HFFc6 (cell line): ENCODE measurements at places on chromosomes 3 and 15. TPM values are rescaled to one million over a fixed set of nuclear protein-coding genes. Genes with fewer than 3 reads are reported as not detected.

The VWA5B2 gene
- not detected in 3 replicates for total RNA-seq

The TAGLN3 gene
- 0.21 TPM in 1 of 3 replicates, not detected in the others for total RNA-seq

The RTP4 gene
- total RNA-seq, result not detected in 2 replicates

The PPP1R14D gene
- not detected in 3 replicates for total RNA-seq

The NUP210 gene
- 0.32 to 3.1 TPM (median 0.73 TPM) in 3 replicates for total RNA-seq

The LARP6 gene
- total RNA-seq, result 114 to 119 TPM (median 117 TPM) in 3 replicates

GRCh38 chr3:102006812-102007485, 157.6 kb downstream of the NFKBIZ start:
- peaks cover 33% of the 10 kb centered on the region for H3K36me3 ChIP-seq
- H3K27me3 ChIP-seq, result no peaks in the 10 kb centered on the region
- peak overlapping the region; percentile 45 for H3K4me3 ChIP-seq
- H3K27ac ChIP-seq, result peak overlapping the region; percentile 86
- H3K4me1 ChIP-seq, result peaks cover 41% of the 10 kb centered on the region
- DNase-seq, result peak; percentile 91

- peaks cover 8% of the 10 kb centered on the region; the same call in 1 of the 2 replicates for H3K4me1 ChIP-seq
- no peaks in the 10 kb centered on the region for H3K36me3 ChIP-seq
- peaks cover 23% of the 10 kb centered on the region for H3K27me3 ChIP-seq
- H3K4me3 ChIP-seq, result no peak within 1 kb of the TSS
- no peak within 1 kb of the TSS; the same call in 1 of the 2 replicates for H3K27ac ChIP-seq
Observed at GRCh38 chr15:76994971-76995945, at the start of gene PSTPIP1. PSTPIP1 (plus strand) TSS chr15:76995126; CDS start chr15:76995574, 448 bp downstream.

- DNase-seq, result no peak
- peaks cover 3% of the 10 kb centered on the region; the same call in 1 of the 2 replicates for H3K27me3 ChIP-seq
- peak overlapping the region; percentile 98 for H3K4me3 ChIP-seq
- H3K4me1 ChIP-seq, result peaks cover 18% of the 10 kb centered on the region
Observed at GRCh38 chr3:33095436-33095835, 1.5 kb downstream of the GLB1 start.

DNA sequence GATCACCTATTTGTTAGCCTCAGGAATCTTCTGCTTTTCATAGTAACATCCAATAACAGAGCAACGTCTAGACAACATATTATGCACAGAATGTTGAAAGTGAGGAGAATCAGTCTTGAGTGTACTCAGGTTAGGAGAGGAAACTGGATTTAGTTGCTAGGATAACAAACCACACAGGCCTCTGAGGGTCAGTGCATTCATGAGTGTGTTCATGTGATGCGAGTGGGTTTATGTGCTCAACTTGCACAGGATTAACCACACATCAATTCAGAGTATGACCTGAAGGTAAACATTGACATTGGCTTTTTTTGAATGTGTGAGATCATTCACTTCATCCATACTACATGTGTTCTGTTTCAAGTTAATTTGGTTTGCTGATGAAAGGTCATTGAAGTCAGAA, 287.6 kb downstream of the DIPK2A start:
- no peak overlapping the region for H3K4me3 ChIP-seq
- H3K4me1 ChIP-seq, result no peaks in the 10 kb centered on the region
- no peaks in the 10 kb centered on the region for H3K27me3 ChIP-seq
- H3K36me3 ChIP-seq, result no peaks in the 10 kb centered on the region; the same call in 1 of the 2 replicates
- H3K27ac ChIP-seq, result no peak overlapping the region

- peaks cover 43% of the 10 kb centered on the region for H3K36me3 ChIP-seq
- no peak overlapping the region for H3K4me3 ChIP-seq
- no peak for DNase-seq
- no peaks in the 10 kb centered on the region for H3K27me3 ChIP-seq
- H3K4me1 ChIP-seq, result peaks cover 21% of the 10 kb centered on the region
Observed at GRCh38 chr3:16364323-16364722, 99.3 kb downstream of the OXNAD1 start.

GRCh38 chr3:174168538-174169254, 690.4 kb upstream of the NAALADL2 start:
- H3K4me1 ChIP-seq, result peaks cover 25% of the 10 kb centered on the region
- no peaks in the 10 kb centered on the region; the same call in 1 of the 2 replicates for H3K27me3 ChIP-seq
- peaks cover 38% of the 10 kb centered on the region for H3K36me3 ChIP-seq
- H3K4me3 ChIP-seq, result no peak overlapping the region
- no peak overlapping the region for H3K27ac ChIP-seq

- H3K27ac ChIP-seq, result peak overlapping the region; percentile 73
- peaks cover 58% of the 10 kb centered on the region for H3K4me1 ChIP-seq
- 0 out of 2 replicates have a peak overlapping the region, but pooled peaks have one; percentile 2 for H3K4me3 ChIP-seq
- peak; percentile 82 for DNase-seq
- H3K36me3 ChIP-seq, result peaks cover 36% of the 10 kb centered on the region
Observed at GRCh38 chr15:80580106-80580505, 115.0 kb upstream of the ABHD17C start.

- no peak overlapping the region for H3K4me3 ChIP-seq
- no peak overlapping the region for H3K27ac ChIP-seq
- peaks cover 7% of the 10 kb centered on the region for H3K4me1 ChIP-seq
- H3K27me3 ChIP-seq, result no peaks in the 10 kb centered on the region; the same call in 1 of the 2 replicates
Observed at GRCh38 chr3:17009826-17010225, 125.1 kb downstream of the PLCL2 start.

DNA sequence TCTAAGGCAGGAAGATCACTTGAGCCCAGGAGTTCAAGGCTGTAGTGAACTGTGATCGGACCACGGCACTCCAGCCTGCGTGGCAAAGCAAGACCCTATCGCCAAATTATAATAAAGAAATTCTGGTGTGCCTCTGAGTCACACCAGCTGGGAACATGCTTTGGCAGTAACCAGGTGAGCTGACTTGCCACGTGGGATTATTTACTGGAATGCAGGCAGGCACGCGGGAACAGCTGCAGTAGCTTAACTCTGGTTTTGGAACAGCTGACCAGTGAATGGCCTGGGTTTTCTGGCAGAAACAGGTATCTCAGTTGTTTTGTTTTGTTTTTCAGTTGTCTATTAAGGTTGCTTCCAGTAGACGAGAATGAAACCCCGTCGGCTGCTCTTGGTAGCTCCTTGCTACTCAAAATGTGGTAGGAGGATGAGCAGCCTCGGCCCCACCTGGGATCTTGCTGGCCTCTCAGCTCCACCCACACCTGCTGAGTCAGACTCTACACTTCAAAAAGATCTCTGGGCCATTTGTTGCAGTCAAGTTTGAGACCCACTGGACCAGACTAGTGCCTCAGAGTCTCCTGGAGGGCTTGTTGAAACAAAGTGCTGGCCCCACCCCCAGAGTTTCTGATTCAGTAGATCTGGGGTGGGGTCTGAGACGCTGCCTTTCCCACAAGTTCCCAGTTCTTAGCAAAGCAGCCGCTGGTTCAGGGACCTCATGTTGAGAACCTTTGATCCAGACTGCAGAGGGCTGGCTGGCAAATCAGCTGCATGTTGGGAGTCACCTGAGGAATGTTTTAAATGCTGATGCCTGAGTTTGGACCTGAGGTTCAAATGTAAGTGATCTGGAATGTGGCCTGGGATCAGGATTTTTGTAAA, 26.6 kb downstream of the IDH2 start:
- H3K36me3 ChIP-seq, result no peaks in the 10 kb centered on the region
- no peaks in the 10 kb centered on the region; the same call in 1 of the 2 replicates for H3K27me3 ChIP-seq
- H3K27ac ChIP-seq, result no peak overlapping the region
- no peaks in the 10 kb centered on the region for H3K4me1 ChIP-seq
- no peak for DNase-seq
- H3K4me3 ChIP-seq, result no peak overlapping the region

DNA sequence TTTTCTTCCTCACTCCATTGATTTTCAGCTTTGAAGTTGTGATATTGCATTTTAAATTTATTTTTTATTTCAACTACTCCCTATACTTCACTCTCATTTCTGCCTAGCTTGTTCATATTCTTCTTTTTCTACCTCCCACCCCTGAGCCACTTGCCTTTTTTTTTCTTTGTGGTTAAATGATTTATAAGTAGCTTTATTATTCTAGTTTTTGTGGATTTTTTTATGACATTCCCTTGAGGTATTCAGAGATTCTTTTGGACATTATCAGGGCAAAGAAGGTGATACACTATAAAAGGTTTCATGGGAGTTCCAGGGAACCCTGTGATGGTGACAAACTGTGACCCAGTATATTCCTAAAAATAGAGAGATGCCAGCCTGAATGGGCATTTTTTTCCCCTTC, 3.3 kb downstream of the C15orf61 start:
- peak overlapping the region; percentile 47 for H3K4me3 ChIP-seq
- H3K36me3 ChIP-seq, result peaks cover 26% of the 10 kb centered on the region
- no peaks in the 10 kb centered on the region for H3K27me3 ChIP-seq

DNA sequence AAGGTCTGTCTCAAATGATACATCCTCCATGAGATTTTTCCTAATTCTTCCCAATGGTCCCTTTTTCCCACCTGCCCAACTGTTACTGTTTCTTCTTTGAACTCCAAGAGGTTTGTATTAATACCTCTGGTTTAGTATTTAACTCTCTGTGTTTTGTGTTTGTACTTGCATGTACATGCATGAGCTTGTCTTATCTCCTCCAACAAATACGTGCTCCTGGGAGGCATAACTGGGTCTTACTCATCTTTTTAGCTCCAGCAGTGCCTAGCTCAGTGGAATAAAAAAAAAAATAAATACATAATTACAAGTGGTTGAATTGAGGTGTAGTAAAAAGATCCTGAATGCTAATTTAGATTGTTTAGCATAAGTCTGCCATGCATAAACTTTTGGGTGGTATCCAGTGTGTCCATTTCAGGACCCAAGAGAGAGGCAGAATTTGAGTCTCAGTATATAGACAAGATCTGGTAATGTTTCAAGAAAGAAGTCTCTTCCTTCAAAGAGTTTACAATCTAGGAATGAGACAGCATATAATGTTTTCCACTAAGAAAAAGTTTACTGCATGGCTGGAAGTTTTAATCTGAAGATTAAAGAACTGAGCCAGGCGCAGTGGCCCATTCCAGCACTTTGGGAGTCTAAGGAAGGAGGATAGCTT, 1.7 kb upstream of the LYSMD2 start:
- peaks cover 2% of the 10 kb centered on the region; the same call in 1 of the 2 replicates for H3K27me3 ChIP-seq
- H3K36me3 ChIP-seq, result no peaks in the 10 kb centered on the region
- no peak overlapping the region for H3K27ac ChIP-seq
- peaks cover 33% of the 10 kb centered on the region for H3K4me1 ChIP-seq

DNA sequence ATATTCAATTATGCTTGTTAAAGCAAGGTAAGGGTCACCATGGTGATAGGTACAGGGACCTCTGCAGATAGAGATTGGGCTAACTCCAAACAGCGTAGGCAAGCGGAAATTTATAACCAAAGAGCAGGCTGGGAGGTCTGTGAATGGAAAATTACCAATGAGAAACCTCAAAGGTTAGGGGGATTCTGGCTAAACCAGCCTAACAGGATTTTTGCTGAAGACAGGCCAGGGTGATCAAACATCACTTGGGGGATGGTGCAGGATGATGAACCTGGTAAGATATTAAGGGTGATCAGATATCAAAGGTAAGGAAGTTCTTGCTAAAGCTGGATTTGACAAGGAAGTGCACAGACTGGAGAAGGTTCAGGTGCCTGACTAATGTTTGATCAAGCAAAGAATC, 35.3 kb upstream of the SNRPN start:
- no peak overlapping the region for H3K4me3 ChIP-seq
- H3K36me3 ChIP-seq, result peaks cover 5% of the 10 kb centered on the region
- no peaks in the 10 kb centered on the region for H3K27me3 ChIP-seq
- H3K27ac ChIP-seq, result no peak overlapping the region
- DNase-seq, result no peak

DNA sequence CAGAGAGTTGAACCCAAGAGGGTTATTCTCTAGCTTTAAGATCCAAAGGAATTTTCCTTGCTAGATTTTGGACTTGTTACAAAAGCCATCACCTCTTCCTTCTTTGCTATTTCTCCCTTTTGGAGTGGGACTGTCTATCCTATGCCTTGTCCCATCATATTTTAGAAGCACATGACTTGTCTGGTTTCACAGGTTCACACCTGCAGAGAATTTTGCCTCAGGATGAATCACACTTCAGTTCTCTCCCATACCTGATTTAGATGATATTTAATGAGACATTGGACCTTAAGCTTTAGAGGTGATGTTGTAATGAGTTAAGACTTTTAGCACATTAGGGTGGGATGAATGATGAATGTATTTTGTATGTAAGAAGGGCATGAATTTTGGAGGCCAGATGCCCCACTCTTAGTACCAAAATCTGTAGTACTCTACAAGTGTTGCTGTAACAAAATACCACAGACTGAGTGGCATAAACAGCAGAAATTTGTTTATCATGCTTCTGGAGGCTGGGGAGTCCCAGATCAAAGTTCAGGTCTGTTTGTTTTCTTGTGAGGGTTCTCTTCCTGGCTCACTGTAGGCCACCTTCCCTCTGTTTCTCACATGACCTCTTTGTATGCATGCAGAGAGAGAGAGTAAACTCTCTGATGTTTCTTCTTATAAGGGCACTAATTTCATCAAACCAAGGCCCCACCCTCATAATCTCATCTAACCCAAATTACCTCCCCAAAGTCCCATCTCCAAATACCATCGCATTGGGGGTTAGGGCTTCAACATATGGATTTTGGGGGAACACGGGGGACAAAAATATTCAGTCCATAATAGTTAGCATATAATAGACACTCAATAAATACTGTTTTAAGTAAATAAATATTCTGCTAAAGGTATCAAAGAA, 10.0 kb downstream of the LNP1 start:
- no peaks in the 10 kb centered on the region for H3K4me1 ChIP-seq
- no peak for DNase-seq
- no peaks in the 10 kb centered on the region for H3K27me3 ChIP-seq
- H3K4me3 ChIP-seq, result no peak overlapping the region
- no peak overlapping the region for H3K27ac ChIP-seq
- peaks cover 22% of the 10 kb centered on the region for H3K36me3 ChIP-seq

DNA sequence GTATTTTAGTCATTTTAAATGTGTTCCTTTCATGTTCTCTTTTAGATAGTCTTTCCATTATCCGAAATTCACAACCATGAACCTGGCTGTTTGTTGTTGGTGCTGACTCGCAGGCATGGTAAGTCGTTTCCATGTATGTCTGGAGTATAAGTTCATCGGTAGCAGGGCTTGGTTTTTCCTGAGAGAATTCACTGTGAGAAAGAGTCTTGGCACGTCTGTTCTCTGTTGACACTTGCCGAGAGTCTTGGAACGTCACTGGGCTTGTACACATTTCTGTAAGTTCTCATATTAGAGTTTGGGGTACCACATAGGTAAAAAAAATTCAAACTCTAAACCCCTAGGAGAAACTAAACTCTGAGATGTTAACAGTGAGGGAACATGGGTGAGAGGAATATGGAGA, 29.4 kb upstream of the EIF4A2 start:
- H3K36me3 ChIP-seq, result no peaks in the 10 kb centered on the region
- peaks cover 7% of the 10 kb centered on the region for H3K27me3 ChIP-seq
- H3K27ac ChIP-seq, result peak overlapping the region; percentile 87
- H3K4me3 ChIP-seq, result peak overlapping the region; percentile 74

- peak; percentile 18 for DNase-seq
- H3K4me3 ChIP-seq, result no peak overlapping the region
- no peaks in the 10 kb centered on the region for H3K36me3 ChIP-seq
- peaks cover 5% of the 10 kb centered on the region for H3K4me1 ChIP-seq
- no peak overlapping the region for H3K27ac ChIP-seq
- peaks cover 3% of the 10 kb centered on the region for H3K27me3 ChIP-seq
Observed at GRCh38 chr15:67331676-67332075, 77.1 kb downstream of the IQCH start.

GRCh38 chr3:50155891-50156290, 767 bp downstream of the SEMA3F start:
- H3K27me3 ChIP-seq, result peaks cover 6% of the 10 kb centered on the region
- H3K27ac ChIP-seq, result peak overlapping the region; percentile 67; the same call in 1 of the 2 replicates
- DNase-seq, result no peak
- peak overlapping the region; percentile 88 for H3K4me3 ChIP-seq
- no peaks in the 10 kb centered on the region for H3K36me3 ChIP-seq
